ENCODE measurements at places on chromosomes 1 and 21.
A peak's percentile ranks its signal among the peaks of the same experiment; 100 is the strongest.

GRCh38 chr21:25901330-25901979 lies 166.7 kb downstream of the GABPA start:
- DNase-seq: no peak

GRCh38 chr1:97806996-97807520 lies 113.8 kb downstream of the DPYD start:
- no peak for DNase-seq

- DNase-seq: no peak
Measured at GRCh38 chr1:25520446-25521061, 22.9 kb upstream of the LDLRAP1 start.

GRCh38 chr21:26148840-26149354 lies 21.7 kb downstream of the APP start:
- DNase-seq: no peak

- no peak for DNase-seq
Measured at GRCh38 chr1:110449661-110450651, 993 bp upstream of the PROK1 start.

DNA sequence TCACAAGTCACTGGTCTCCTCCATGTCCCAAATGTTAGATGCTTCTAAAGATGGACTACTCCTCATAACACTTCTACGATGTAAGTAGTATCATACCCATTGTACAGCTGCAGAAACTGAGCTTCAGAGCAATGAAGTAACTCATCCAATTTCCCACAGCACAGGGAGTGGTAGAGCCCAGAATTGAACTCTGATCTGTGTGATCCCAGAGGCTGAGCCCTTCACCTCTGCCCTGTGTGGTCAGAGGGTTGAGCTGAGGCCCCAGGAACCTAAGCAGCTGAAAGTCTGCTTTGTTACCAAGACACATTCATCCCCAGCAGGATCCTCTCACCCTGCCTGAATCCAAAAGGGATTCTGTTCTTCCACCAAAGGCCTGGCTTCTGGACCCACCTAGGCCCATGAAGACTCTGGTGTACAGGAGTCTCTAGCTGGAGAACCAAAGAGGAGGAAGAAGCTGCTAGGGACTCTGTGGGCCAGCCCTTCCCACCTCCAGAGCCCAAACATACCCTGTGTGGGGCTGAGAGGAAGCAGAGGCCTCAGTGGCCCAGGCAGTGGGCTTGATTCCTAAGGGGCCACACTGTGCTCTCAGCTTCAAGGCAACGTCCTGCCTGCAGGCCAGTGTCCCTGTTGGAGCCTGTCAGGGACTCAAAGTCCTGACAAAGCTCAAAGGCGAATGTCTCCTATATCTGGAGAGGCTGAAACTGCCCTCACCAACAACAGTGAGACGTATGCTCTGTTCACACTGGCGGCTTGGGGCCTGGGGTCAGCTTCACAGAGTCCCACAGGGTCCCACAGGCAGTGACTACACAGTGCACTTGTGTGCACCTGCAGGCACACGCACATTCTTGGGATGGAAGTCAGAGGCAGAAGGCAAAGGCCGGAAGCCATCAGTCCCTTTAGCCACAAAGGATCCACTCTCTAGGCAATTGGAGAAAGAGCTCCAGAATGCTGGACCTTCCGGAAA lies 40.4 kb upstream of the SLC30A1 start:
- DNase-seq: no peak

- peak; percentile 52 for DNase-seq
Measured at GRCh38 chr1:45205910-45206721, at the start of gene ZSWIM5. Gene ZSWIM5, minus strand, starts transcription at chr1:45206605. Its CDS starts 255 bp downstream, at chr1:45206350.

DNA sequence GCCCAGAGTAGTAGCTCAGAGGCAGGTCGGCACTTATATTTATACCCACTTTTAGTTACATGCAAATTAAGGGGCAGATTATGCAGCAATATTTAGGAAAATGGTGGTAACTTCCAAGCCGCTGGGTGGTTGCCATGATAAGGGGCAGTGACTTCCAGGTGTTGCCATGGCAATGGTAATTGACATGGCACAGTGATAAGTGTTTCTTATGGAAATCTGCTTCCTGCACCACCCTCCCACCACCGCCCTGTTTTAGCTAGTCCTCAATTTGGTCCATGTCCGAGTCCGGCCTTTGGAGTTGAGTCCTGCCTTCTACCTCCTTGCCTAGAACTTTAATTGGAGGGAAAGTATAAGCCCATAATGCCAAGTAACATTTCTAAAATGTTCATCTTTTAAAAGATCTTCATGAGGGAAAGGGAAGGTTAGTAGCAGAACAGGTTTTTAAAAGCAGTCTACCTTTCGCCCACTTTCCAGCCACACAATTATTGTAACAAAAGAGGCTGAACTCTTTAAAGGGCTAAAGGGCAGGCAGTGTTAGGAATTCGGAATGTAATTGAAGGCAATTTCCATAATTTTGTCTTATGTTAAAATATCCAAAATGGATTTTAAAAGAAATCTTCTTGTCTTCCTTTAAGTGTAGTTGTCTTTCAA lies 21.7 kb downstream of the ZBTB8B start:
- no peak for DNase-seq

GRCh38 chr1:92900539-92900938 lies 60.7 kb downstream of the DIPK1A start:
- DNase-seq: no peak

DNA sequence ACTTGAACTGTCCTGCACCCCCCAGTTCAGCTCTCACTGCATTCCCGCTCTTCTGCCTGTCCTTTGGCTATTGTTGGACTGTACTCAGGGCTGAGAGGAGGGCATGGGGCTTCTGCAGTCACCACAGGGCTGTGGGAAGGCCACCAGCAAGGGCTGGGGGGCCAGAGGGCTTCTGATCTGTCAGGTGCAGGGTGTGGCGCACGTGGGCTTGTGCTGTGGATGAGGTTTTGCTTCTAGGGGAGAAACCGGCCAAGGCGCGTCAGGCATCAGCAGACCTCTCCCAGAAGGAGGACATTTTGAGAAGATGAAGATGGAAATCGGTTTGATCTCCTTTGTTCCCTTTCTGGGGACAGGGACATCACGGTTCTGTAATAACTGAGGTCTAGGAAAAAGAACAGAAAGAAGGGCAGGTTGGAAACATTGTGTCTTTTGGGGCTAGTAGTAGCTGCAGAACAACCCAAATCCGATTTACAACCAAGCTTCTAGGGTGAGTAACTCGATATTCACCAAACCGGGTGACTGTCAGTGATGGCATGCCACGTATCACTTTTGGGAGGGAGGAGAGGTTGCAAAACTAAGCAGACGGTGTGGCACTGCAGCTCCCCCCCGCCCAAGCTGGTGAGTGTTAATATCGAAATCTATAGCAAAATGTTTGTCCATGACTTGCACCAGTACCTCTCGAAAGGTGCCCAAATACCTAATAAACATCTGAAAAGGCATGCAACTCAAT lies 40.9 kb downstream of the AGPAT3 start:
- DNase-seq: no peak

DNA sequence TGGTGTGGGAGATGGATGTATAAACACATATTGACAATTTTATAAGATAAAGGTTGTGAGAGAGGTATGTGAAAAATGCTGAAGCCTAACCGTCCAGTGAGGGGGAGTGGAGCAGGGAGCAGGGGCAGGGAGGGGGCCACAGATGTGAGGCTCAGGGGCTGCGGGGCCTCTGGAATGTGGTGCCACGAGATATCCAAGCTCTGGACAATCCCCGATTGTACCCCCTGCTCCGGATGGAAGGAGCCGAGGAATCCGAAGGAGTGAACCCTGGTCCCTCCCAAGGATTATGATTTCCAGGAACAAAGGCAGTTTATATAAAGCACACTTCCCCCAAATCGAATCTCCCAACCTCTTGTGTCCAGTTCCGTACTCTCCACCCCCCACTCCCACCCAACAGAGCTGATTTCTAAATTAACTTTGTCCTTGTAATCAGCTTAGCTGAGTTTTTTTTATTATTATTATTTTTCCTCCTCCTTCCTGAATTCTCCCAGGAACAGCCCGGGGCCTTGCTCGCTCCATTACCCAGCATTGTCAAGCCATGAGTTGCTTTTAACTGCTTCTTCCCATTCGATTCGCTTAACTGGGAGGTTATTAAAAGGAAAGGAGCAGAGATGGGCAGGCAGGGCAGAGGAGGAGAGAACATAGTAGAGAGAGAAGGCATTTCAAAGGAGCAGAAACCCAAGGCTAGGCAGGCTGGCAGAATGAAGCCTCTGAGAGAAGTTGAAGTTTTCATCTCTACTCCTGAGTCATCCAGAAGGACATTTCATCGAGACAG lies 9.4 kb downstream of the KIRREL1 start:
- DNase-seq: no peak

GRCh38 chr1:156887734-156888133 lies 5.8 kb upstream of the PEAR1 start:
- DNase-seq: no peak

GRCh38 chr1:218402786-218403120 lies 57.6 kb downstream of the TGFB2 start:
- DNase-seq: no peak

All from heart left ventricle (tissue), 16 donors.